ENCODE measurements at places on chromosomes 6 and 20. TPM values are rescaled to one million over a fixed set of nuclear protein-coding genes. Genes with fewer than 3 reads are reported as not detected.
A peak's percentile ranks its signal among the peaks of the same experiment; 100 is the strongest.

The AGPAT1 gene
- total RNA-seq, result 17.8 TPM

The ASIP gene
- not detected for total RNA-seq

DNA sequence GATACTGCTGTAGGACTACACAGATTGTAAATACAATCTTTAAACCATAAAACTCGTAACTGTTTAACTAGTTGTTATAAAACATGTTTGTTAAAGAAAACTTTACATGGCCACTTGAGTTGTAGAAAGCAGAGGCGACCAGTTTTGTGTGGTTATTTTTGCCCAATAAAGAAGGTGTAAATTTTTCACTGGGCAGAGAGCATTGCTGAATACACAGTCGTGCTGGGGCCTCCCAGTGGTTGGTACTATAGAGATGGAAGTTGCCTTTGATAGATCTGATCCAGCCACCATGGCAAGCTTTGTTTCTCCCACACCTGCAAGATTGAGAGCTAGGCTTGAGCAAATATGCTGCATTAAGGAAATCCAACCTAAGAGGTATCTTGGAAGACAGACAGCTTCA lies 34.0 kb upstream of the YWHAB start:
- no peak for DNase-seq

DNA sequence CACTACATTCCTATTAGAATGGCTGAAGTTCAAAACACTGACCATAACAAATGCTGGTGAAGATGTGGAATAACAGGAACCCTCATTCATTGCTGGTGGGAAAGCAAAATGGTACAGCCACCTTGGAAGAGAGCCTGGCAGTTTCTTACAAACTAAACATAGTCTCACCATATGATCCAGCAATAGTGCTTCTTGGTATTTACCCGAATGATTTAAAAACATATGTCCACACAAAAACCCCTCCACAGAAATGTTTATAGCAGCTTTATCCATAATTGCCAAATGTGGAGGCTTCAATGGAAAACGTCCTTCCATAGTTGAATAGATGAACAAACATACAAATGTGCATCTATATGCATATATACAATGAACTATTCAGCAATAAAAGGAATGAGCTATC lies 330.8 kb downstream of the BTBD3 start:
- DNase-seq, result no peak

- DNase-seq, result no peak
Observed at GRCh38 chr6:166570929-166571713, 15.4 kb downstream of the RAMACL start.

DNA sequence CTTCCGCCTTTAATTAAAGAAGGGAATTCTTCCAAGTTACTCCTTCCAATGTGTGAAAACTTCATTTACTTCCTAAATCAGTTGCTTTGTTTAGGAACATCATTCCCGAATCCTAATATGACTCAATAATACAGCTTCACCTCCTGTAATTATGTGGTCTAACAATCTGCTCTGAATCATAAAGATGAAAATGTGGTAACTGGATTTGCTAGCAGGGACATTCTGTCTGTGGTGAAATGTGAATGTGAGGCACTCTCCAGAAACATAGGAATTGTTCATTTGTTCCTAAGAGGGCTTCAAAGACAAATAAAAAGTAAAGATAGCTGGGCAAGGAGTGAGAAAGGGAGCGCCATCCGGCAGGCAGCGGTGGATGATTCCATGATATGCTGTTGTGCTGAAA lies 678.1 kb downstream of the KIF16B start:
- no peak for DNase-seq

- DNase-seq, result no peak
Observed at GRCh38 chr20:2920473-2920872, 47.2 kb downstream of the PTPRA start.

GRCh38 chr6:126941751-126942150 lies 176.7 kb upstream of the RSPO3 start:
- no peak for DNase-seq

- DNase-seq, result no peak
Observed at GRCh38 chr6:33860006-33860405, 56.2 kb upstream of the MLN start.

GRCh38 chr20:31968291-31969126 lies 558 bp downstream of the XKR7 start:
- peak; percentile 45 for DNase-seq

GRCh38 chr6:16711546-16712254 lies 49.6 kb downstream of the ATXN1 start:
- DNase-seq, result no peak

DNA sequence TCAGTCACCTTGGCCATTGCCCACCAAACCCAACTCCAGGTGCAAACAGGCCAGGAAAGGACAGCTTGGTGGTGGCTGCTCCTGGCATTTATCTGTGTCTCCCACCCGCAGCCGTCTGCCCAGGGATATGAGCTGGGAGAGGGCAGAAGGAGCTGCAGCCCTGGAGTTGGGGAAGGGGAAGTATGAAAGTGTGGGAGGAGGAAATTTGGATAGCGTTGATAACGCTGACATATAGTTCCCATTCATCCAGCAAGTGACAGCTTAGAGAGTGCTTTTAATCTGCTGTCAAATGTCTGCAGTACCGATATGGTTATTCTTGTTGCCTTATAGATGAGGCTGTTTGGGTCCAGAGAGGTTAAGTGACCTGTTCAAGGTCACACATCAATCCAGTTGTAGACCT lies 741 bp downstream of the KCNK16 start:
- no peak for DNase-seq
